ENCODE measurements at places on chromosomes 2 and 18.

- no peak for ATAC-seq
Observed at GRCh38 chr18:12637901-12638643, 19.8 kb downstream of the SPIRE1 start.

DNA sequence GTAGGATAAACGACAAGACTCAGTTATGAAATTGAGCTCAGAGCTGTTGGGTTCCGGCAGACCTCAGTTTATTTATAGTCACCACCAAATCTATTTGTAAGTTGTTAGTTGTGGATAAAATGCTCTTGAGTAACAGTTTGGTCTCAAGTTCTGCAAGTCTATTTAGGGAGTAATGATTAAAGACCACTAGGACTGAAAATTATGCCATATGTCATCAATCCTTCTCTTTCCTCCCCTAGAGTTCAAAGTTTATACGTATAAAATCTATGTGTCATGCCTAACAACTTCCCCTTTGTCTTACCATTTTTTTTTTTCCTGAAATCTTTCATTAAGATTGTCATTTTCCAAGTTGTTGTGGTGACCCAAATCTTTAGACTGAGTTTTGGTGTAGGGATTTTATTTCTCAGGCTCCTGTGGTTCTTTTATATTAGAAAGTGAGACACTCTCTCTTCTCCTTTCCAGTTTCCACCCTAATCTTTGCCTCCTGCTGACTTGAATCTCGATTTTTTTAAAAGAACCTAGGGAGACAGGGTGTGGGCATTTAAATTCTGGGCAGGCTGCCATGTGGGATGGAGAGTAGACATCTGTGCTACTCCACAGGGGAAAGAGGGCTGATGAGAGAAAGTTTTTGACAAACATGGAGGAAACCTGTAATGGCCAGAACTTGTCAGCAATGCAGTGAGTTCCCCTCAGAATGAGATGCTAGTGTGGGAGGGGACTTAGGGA lies 51.0 kb downstream of the LAMA3 start:
- ATAC-seq = no peak

- no peak for ATAC-seq
Observed at GRCh38 chr18:78429127-78430108, 550.2 kb upstream of the SALL3 start.

GRCh38 chr2:47091118-47091517 lies 64.0 kb downstream of the STPG4 start:
- ATAC-seq = peak; percentile 70

Measured in SK-N-SH treated with all-trans-retinoic acid at 6 μM for 48 hours (cell line).